Stromal cell of bone marrow (primary cell): ENCODE measurements at places on chromosomes 4 and X.

GRCh38 chrX:139844884-139845283 lies 88.0 kb downstream of the ATP11C start:
- DNase-seq = no peak

DNA sequence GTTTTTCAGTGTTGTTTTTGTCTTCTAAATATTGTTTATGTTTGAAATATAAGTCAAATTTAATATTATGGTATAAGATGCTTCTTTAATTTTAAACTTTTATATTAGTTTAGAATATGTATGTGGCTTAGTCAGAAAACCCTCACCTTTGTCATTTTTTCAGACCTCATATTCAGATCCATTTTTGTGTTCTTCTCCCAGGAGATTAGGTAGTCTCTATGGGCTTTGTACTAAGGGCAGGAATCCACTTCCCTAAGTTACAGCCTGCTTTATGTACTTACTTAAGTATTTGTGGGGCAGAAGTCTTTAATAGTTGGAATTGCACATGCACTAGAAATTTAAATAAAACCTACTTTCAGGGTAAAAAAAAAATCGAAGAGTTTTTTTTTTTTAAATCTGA lies 63.5 kb upstream of the TENM3 start:
- DNase-seq = no peak

DNA sequence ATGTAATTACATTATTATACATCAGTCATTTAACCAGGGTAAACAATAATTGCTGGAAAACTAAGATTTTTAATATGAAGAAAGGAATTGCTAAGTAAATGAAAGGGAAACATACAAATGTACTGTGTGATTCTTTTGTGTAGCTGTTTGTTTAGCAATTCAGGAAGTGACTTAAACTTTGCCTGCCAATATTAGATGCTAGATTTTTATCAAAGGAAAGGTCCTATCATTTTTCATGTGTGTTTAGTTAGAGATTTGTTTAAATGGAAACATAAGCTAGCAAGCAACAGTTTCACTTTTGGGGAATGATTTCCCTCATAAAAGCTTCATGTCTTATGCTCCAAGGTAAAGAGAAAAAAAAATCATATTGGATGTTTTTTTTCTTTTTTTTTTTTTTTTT lies 95.1 kb upstream of the LIMCH1 start:
- DNase-seq = no peak

- no peak for DNase-seq
These were observed 91.8 kb upstream of the PSAPL1 start for GRCh38 chr4:7526491-7526890.

GRCh38 chr4:40292313-40292759 lies 42.8 kb upstream of the CHRNA9 start:
- DNase-seq = peak; percentile 13

GRCh38 chrX:12950851-12951594 lies 23.9 kb upstream of the TMSB4X start:
- DNase-seq = no peak

DNA sequence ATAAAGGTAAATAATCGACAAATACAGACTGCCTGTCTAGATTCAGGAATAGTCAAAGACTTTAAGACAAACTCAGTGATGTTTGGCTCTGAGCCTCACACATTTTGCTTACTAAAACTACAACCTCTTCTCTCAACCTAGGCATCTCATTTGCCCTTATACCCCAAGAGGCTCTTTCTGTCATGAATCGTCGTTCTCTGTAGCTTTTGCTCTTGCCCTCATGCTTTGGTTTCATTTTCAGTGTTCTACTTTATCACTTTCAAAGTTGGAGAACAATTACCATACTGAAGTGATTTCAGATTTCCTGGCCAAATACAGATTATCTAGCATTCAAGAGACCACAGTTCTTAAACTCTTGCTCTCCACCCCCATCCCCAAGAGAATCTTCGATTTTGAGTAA lies 114.1 kb upstream of the RAP2C start:
- DNase-seq = no peak

DNA sequence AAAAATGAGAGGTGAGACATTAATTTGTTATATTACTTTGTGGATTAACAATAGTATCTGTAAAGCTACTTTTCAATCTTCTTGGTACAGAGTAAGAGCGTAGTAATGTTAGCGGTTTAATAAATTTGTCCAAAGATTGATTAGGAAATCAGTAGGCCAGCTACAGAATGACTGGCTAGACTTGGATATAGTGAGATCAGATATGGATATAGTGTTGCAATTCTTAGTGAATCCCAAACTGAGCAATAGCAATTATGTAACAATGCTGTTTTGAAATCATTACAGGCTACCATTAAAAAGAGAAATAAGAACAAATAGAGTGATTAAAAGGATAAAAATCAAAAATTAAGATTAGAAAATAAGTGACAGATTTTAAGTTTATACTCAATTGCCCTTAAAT lies 847 bp upstream of the UGT2A2 start:
- no peak for DNase-seq

DNA sequence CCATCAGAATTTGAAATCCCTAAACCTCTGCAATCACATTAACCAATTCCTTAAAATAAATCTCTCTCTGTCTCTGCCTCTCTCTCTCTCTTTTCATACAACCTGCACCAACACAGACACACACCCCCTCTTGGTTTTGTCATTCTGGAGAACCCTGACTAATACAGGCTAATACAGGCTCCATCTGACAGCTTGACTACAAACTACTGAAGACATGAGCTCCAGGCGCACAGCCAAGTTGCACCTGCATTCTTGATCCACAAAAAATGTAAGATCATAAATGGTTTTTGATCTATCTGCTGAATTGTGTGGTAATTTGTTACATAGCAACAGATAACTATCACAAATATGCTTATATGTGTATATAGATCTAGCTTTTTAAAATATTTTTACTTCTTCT lies 2414.2 kb downstream of the PCDH7 start:
- no peak for DNase-seq
